ENCODE measurements at places on chromosomes 3 and 15.
A peak's percentile ranks its signal among the peaks of the same experiment; 100 is the strongest.

DNA sequence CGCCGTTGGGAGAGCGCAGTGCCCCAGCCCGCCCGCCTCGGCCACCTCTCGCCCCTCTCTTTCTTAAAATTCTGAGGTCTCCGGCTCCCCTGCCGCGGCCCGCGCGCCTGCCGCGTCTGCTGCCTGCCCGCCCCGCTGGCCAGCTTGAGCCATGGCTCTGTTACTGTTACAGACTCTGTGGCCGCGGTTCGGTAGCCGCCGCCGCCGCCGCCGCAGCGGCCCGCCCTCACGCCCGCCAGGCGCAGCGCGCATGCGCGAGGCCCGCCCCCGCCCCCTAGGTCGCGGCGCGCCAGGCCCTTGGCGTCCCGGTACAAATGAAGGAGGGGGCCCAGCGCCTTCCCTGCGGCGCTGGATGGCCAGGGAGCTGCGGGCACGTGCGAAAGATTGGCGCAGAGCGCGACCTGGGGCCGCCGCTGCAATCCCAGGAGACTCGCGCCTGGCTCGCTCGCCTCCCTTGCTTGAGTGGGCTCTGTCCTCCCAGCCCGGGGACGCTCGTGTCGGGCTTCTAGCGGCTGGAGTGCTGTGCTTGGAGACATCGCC is at the start of gene ONECUT1:
TSS of gene ONECUT1 (minus strand) at position 168 of the 540 bp plus-strand sequence. CDS start 452 bp downstream, outside the sequence.
- DNase-seq: no peak

DNA sequence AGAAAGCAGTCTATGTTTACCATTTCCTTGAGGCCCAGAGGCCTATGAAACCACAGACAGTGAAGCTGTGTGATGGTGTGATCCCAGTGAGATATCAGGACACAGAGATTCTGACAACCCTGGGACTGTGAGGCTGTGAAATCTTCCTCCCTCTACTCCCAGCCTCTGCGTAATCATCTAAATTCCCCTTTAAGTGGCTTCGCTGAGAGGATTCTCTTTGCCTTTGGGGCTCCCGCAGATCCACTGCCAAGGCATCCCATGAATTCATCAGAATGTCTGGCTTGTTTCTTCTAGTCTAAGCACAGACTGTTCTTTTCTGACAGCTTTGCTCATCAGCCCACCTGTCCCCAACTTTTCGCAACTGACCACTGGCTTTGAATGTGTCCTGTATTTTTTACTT is 901.2 kb upstream of the NR2F2 start:
- peak; percentile 50 for DNase-seq

DNA sequence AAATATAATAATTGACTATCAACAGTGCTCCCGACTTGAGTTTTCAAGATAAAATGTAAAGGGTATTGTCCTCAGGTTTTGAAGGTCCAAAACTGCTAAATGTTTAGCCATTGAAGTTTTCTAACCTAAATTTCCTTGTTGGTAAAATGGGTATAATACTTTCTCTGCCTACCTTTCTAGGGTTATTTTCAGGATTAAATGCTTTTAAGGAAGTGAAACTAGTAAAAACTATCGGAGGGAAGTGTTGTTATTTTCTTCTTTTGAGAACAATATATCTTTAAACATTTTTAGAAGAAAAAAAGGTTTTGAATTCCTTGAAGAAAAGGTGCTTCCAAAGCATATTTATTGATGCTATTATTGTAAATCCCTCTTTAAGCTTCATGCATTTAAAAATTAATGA is 67.3 kb downstream of the FILIP1L start:
- no peak for DNase-seq

DNA sequence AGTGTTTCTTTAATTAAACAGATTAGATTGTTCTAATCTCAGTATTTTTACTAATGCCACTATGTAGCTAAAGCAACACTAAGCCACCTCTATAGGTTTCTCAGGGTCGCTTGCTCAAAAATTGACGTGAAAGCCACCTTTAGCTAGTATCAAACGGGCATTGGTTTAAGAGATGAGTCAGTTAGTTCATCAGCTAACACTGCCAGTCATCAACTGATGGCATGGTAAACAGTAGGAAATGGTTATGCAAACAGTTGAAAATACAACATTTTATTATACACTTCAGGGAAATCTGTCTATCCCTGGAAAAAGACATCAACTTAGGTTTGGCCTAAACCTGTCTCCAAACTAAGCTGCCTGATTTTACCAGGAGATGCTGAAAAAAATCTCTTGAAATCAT is 582.3 kb upstream of the NAALADL2 start:
- no peak for DNase-seq

DNA sequence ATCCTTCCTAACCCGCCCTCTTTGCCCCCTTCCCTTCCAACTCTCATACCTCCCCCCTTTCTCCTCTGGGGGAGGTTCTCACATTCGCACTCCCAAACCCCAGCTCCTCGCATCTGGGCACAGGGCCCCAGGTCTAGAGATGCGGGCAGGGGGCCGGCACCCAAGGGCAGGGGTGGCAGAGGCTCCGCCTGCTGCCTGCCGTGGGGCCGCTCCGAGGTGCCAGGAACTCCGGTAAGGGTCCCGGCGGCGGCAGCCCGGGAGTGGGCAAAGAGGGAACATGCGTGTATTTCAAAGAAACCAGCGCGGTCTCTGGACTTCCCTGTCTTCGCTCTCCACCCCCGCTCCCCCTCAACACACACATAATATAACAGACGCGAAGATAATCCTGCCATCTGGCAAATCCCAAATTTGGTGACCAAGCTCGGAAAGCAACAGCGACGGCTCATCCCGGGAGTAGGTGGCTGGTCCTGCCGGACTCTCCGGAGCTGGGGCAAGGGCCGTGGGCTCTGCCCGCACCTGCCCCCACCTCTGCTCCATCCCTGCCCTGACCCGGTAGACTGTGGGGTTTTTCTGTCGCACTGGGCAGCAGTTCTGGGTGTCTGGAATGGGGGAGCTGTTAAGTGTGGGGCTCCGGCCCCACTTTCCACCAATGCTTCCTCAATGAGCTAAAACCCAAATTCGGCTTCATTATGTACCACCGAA is 31.0 kb downstream of the NR2F2 start:
- no peak for DNase-seq

GRCh38 chr3:108190346-108190745 is 31.9 kb downstream of the IFT57 start:
- DNase-seq: no peak

DNA sequence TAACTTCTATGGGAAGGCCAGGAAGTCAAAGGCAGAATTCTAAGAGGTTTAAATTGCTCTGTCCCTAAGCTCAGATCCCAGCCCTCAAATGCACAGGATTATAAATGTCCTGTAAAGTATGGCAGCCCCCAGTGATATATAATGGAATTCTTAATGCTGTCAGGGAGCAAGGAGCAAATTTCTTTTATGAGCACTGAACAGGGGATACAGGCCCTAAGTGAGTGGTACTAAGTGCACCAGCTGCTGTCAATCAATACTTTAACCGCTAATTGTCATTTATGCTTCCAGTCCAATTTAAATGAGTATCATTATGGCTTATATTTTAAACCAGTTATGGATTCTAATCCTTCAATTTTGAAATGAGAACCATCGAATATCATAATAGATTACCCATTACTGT is 4.7 kb downstream of the SLC9A9 start:
- DNase-seq: no peak

DNA sequence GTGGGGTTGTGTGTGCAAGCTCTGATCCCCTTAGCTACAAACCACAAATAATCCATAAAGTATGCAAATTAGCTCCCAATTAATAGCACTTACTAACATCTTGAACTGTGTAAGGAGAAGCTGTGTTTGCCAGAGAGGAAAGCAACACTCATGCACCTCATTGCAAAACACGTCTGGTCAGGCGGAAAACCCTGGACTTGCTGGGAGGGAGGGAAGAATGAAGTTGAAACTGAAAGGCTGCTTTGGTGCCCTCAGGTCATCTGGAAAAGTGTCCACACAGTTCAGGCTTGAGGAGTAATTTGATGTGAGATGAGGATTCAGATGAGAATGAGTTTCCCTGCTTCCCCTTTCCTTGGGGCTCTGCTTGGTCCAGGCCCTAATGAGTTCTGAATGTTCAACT is 185.5 kb upstream of the ANKRD28 start:
- peak; percentile 31 for DNase-seq

- DNase-seq: peak; percentile 42
These were observed 68.7 kb downstream of the LMLN start for GRCh38 chr3:198028718-198029117.

DNA sequence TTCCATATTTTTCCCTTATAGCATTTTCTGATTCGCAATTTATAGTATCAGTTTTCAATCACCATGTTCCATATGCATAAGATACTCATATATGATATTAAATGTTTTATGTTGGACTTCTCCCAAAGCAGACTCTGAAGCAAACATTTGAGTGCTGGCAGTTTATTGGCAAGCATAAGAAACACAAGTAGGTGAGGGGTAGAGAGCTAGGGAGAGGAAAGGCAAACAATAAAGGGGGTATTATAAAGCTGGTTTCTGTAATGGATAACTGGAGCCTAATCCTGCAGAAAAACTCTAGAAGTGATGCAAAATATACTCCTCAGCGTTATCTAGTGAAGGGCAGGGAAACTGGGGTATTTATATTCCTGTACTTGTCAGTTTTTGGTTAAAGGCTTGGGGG is 491.5 kb upstream of the TGFBR2 start:
- no peak for DNase-seq

DNA sequence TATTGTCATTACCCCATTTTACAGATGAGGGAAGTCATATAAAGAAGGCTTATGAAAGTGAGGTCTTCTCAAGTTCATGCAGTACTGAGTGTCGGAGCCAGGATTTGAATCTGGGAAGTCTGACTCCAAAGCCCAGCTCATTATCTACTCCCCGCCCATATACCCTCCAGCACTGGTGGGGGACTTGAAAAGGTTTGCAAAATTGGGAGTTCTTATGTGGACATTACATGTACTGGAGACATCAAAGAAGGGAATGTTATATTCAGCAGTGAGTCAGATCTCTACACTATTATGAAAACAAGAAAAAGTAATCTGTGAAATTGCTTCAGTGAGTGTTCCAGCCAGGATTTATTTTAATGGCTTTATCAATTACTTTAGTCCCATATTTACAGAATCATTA is 185.2 kb upstream of the CADPS start:
- DNase-seq: no peak

DNA sequence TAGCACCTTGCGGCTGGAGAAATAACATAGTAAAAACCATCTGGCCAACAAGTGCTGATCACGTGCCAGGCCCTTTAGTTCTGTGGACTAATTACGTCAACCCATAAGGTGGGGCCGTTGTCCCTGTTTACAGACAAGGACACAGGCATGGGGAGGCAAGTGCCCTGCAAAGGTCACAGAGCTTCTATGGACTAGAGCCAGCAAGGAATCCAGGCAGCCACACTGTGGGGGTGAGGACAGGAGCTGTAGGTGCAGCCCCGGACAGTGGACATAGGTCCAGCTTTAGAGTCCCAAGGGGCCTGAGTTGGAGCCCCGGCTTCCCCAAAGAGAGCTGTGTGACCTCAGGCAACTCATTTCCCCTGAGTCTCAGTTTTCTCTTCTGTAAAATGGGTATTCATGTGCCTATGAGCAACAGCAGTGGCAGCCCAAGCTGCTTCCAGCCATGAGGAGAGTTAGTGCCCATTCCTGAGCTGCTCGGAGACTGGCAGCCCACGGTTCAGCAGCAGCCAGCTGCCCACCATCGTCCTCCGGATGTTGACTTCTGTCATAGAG is 13.9 kb downstream of the CHST13 start:
- no peak for DNase-seq

- no peak for DNase-seq
These were observed 29.4 kb downstream of the MELTF start for GRCh38 chr3:197000211-197000610.

GRCh38 chr3:56123487-56123886 is 344.8 kb downstream of the ERC2 start:
- DNase-seq: no peak

- no peak for DNase-seq
These were observed 7.0 kb upstream of the CTSH start for GRCh38 chr15:78951841-78952238.

DNA sequence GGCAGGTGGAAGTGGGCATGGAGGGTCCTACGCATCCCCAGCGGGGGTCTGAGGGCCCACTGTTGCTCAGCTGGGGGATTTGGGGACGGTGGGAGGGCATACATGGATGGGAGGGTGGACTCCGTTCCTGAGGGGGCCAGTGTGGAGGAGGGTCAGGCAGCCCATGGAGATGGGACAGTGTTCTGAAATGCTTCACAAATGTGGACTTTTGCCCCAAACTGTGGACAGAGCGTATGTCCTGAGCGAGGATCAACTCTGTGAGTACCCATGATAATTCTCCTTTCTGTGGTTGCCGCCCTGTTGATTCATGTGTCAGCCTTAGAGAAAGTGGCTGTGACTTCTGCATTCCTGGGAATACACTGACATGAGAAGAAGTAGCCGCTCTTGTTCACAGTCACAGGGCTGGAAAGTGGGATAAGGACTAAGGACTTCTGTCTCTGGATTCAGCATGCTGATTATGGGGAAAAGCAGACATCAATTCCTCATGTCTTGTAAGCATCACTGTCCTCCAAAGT is 33.4 kb downstream of the SMAD3 start:
- DNase-seq: no peak

- DNase-seq: no peak
These were observed 30.4 kb downstream of the SECISBP2L start for GRCh38 chr15:49015896-49016295.
